ENCODE measurements at places on chromosomes 11 and 22.
A peak's percentile ranks its signal among the peaks of the same experiment; 100 is the strongest.

- DNase-seq = no peak
These were observed 109.0 kb downstream of the EMSY start for GRCh38 chr11:76553554-76554476.

DNA sequence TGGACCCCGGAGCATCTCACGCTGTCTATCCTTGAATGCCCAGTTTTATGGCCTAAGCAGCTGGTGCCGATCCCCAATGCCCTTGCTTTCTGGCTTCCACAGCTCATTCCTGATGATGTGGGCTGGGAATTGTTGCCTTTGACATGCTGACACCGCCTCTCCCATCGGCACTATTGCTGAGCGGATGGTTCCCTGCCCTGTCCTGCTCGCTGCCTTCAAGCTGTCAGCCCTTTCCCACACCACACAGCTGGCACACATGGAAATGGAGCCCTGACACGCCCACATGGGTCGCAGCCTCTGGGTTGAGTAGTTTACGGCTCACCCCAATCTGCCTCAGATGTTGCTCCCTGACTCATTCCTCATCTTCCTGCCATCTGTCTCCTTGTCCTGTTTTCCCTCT is 110.2 kb upstream of the SESN3 start:
- DNase-seq = no peak

- DNase-seq = no peak
These were observed 5.1 kb upstream of the SLC5A12 start for GRCh38 chr11:26726960-26727359.

DNA sequence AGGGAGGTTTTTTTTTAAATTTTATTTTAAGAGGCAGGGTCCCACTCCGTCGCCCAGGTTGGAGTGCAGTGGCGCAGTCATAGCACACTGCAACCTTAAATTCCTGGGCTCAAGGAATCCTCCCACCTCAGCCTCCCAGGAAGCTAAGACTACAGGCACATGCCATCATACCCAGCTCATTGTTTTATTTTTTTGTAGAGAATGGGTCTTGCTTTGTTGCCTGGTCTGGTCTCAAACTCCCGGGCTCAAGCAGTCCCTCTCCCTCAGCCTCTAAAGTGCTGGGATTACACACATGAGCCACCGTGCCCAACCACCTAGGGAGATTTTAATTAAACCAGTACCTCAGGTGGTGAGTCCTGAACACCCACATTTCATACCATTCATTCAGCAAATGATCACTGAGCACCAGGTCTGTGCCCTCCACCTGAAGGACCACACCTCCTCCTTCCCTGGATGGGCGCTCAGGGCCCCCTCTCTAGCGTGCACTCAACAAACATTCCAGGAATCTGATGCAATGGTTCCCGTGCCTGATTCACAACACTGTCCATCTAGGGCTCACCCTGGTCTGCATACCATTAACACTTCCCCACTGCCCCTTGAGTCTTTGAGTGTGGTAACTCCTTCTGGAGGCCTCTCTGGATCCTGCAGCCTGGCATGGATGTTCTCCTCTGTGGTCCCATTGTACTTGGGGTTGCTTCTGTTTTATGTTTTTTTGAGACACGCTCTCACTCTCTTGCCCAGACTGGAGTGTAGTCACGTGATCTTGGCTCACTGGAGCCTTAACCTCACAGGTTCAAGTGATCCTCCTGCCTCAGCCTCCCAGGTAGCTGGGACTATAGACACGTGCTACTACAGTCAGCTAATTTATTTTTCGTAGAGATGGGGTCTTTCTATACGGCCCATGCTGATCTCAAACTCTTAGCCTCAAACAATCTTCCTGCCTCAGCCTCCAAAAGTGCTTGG is 9.6 kb upstream of the MYH9 start:
- DNase-seq = no peak

- no peak for DNase-seq
These were observed 15.2 kb downstream of the GLB1L2 start for GRCh38 chr11:134346976-134347350.

DNA sequence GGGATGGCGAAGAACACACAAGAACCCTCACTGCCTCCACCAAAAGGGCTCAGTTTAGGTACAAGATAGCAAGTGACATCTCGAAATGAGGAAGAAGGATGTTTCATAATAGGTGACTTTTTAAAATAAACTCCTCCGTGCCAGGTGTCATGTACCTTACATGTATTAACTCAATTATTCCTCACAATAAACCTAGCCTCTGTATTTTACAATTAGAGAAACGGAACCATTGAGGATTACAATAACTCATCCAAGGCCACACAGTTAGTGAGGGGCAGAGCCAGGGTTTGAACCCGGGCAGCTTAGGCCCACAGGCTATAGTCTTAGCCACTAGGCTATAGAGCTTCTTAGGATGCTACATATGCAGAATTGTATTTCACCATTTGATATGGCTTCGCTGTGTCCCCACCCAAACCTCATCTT is 965 bp upstream of the PAMR1 start:
- DNase-seq = no peak

- DNase-seq = no peak
These were observed 29.1 kb downstream of the IRAG1 start for GRCh38 chr11:10664496-10664895.

- DNase-seq = no peak
These were observed 253.7 kb downstream of the AASDHPPT start for GRCh38 chr11:106331176-106331575.

GRCh38 chr11:41050791-41051190 is 408.7 kb downstream of the LRRC4C start:
- no peak for DNase-seq

GRCh38 chr22:28297504-28297903 is 378.4 kb upstream of the PITPNB start:
- DNase-seq = no peak

DNA sequence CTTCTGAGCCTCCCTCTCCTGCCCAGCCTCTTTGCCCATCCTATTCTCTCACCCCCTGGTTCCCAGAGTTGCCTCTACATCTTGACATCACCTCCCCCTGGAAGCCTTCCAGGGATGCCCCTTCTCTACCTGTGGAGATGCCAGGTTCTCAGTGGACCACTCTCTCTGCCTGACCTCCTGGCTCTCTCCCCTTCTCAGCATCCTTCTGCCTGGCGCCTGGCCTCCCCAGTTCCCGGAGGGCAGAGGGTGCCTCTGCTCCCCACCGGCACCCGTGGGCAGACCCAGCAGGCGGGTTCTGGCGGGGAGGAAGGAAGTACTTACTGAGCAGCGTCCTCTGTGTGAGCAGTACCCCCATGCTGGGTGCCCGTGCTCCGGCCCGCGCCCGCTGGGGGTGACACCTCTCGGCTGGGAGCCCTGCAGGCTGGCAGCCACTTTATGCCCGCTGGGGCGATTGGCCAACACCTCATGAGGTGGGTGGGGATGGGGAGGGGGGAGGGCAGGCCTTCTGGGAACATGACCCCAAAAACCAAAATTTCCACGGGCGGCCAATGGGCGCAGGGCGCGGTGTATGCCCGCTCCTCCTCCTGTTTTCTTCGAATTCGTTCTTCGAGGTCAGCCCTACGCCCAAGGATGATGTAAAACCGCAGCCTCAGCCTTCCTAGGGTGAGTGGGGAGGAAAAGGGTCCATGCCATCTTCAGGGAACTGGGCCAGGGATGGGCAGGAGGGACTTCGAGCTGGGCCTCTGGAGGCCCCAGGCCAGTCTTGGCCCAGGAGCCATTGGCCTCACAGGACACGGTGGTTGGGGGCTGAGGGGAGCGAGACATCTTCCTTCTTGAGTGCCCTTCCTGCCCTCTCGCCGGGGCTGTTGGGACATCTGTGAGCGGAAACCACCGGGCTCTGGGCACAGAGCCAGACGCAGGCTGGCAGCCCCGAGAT is at the start of gene OSM:
Gene OSM, minus strand, starts transcription at position 407 of the 937 bp plus-strand sequence. Its CDS starts 52 bp downstream, at position 355.
- DNase-seq = peak; percentile 48

GRCh38 chr11:78350091-78350645 is 67.5 kb downstream of the GAB2 start:
- DNase-seq = no peak

GRCh38 chr11:61551634-61552033 is 29.2 kb downstream of the SYT7 start:
- DNase-seq = no peak

- DNase-seq = no peak
These were observed 302.0 kb upstream of the NARS2 start for GRCh38 chr11:78876676-78877075.

GRCh38 chr22:49462795-49463194 is 364.9 kb downstream of the BRD1 start:
- DNase-seq = no peak

- DNase-seq = no peak
These were observed 802.3 kb upstream of the ARHGAP42 start for GRCh38 chr11:99884750-99885149.

DNA sequence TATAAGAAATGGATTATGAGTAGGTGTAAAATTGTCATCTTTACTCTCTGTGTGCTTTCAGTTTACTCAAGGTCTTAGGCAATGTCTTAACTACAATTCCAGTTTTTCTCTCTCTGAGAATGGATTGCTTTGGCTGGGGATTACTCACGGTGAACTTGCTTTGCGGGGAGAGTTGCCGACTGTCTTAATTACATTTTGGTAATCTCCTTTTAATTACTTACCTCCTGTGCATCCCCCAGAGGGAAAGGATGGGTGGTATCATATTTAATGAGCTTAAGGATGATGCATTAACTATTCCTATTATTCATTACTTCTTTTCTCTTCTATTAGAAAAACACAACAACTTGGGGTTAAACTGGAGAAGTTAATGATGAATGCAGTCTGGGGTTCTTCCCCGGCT is 159.4 kb downstream of the MPPED1 start:
- DNase-seq = no peak

- DNase-seq = no peak
These were observed 21.8 kb upstream of the UPK3A start for GRCh38 chr22:45262931-45263462.

GRCh38 chr11:122453586-122453985 is 201.9 kb upstream of the UBASH3B start:
- DNase-seq = no peak

GRCh38 chr11:118895093-118896039 is 11.7 kb downstream of the CXCR5 start:
- DNase-seq = peak; percentile 67

DNA sequence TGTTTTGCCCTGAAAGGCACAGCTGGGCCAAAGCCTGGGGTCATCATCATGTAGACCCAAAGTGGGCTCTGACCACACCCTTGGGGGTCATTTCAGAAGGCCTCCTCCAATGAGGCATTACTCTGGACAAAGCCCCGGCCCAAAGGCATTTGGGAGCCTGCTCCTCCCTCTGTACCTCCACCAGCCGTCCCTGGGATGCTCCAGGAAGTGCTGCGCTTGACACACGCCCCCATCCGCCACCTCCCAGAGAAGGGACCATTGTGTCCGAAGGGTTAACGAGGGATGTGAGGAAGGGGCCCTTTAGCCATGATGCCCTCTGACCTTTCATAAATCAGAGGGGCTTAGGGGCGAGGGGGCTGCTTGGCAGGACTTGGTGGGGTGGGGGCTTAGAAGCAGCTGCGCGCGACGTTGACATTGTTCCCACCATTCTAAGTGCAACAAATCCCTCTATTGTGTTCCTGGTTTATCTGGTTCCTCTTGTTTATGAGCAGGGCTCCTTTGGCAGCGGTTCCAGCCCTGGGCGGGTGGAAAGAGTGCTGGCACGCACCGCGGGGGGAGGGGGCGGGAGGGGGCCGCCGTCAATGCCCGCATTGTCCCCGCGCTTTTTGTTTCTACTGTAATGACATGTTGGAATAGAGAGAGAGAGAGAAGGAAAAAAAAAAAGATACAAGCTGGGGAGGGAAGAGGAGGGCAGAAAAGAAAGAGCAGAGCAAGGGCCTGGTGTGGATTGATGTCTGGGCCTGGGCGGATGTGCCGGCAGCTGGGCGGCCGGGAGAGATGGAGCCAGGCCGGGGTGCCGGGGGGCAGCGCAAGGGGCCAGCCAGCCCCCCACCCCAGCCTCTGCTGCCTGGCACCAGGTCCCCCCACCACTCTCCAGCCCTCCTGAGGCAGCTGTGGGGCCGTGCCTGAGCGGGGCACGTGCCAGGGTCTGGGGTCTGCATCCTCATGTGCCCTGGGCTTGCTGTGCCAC is 32.1 kb upstream of the SOX10 start:
- DNase-seq = no peak

DNA sequence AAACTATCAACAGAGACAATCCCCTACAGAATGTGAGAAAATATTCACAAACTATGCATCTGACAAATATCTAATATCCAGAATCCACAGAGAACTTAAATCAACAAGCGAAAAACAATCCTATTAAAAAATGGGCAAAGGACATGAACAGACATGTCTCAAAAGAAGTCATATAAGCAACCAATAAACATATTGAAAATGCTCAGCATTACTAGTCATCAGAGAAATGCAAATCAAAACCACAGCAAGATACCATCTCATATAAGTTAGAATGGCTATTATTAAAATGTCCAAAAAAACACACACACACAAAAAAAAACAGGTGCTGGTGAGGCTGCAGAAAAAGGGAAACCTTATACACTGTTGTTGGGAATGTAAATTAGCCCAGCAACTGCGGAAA is 8.3 kb upstream of the OR52E8 start:
- no peak for DNase-seq

DNA sequence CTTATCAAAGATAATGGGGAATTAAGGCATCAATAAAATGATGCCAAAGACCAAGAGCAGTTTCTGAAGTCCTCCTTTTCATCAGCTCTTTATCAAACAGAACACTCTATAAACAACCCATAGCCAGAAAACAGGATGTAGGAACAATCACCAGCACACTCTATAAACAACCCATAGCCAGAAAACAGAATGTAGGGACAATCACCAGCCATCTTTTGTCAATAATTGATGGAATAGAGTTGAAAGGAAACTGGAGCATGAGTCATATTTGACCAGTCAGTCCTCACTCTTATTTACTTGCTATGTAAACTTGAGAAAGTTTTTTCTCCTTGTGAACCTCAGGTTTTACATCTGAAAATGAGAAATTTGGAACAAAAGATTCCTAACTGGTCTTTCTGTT is 10.0 kb downstream of the MS4A2 start:
- no peak for DNase-seq

DNA sequence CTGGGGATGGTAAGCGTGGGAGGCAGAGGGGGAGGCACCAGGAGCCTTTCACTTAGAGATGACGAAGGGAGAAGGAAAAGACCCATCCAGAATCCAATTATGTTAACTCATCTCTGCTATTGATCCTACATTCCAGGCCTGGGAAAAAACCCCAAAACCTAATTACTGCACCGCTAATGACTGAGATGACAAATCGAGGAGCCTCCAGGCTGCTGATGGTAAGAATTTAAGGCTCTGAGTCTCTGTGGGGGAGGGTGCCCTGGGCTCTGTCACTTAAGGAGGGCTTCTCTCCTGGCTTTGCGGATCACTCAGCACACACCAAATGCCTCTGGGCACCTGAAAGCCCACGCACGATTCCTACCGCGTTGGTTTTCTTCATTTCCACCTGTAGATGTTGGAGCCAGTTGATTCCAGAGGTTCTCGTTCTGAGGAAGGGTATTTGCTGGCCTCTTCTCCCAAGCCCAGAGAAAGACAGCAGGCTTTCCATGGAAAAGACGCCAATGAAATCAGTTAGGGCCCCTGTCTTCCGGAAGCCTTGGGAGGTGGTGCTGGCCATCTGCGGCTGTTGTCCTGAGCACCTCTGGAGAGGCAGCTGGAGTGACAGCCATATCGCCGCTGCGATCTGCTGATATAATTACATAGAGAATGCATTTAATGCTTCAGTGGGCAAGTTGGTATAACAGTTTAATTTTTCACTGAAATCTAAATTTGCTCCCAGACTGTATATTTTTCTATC is 751.2 kb downstream of the BRD1 start:
- no peak for DNase-seq

Data from stimulated activated CD4-positive, alpha-beta T cell treated with anti-CD3 and anti-CD28 coated beads, Interleukin-2, amount 100 ng/mL, for 4 hours (primary cell).